ENCODE measurements at places on chromosomes 4 and X.

- no peak for DNase-seq
Measured at GRCh38 chr4:71571346-71571745, 212.5 kb downstream of the GC start.

DNA sequence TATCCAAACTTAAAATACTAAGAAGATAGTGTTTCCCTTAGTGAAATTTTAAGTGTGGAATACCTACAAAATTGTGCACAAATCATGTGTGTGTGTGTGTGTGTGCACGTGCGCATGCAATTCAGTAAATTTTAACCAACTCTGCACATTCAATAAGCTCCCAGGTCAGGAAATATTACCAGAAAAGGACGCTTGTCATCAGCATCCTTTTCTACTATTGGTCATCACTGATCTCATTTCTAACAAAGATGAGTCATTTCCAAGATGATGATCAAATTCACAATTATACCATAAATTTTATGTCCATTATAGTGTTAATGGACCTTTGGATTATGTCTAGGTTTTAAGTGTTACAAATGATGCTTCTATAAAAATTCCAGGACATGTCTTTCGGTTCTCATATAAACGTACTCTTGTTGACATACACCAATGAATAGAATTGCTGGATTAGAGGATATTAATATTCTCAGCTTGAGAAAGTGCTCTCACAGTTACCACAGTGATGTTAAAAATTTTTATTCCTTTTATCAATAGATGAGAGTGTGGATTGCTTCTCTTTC, 560.9 kb upstream of the AGA start:
- DNase-seq = no peak

- DNase-seq = peak; percentile 64
Measured at GRCh38 chrX:129522184-129523078, 859 bp downstream of the SMARCA1 start.

DNA sequence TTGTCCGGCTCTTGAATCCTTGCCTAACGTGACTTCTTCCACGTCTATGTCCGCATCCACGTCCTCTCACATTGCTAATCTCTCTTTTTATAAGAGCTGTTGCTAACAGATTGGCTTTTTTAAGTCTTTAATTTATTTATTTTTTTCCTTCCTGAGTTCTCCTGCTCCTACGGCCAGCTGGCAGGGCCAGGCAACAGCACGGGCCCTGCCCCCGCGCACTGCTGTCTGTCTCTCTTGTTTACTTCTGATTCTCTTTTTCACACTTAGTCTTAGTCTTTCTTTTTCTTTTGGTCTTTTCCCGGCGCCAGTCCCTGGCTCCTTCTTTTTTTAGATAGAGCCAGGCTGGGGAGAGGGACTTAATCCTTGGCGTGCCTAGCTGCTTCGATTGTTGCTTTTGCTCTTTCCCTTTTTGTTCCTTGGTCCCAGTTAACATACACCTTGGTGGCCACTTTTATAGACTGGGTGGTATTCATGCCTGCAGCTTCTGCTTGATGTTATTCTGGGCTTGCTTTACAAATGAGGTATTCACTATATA, 53.2 kb upstream of the RBMX start:
- DNase-seq = no peak

DNA sequence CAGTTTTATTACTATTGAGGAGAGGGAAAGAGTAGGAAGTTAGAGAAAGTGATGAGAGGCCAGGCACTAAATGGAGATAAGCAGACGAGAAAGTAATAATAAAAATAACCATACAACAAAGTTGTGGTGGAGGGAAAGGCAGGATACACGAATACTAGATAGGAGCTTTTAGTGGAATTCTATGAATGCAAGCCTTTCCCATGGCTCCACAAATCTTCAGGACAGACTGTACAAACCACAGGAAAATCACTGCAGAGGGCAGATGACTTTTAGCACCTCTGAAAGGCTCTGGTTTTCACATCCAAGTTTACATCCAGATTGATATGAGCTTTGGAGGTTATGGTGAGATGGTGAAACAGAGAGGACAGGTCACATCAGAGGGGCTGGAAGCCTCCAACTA, 41.5 kb downstream of the TNIP3 start:
- no peak for DNase-seq

- DNase-seq = no peak
Measured at GRCh38 chr4:99447513-99447912, 12.4 kb upstream of the ADH7 start.

- no peak for DNase-seq
Measured at GRCh38 chr4:153519687-153520086, 53.5 kb downstream of the TMEM131L start.

Data from caudate nucleus (tissue), 63 donors.